ENCODE measurements at places on chromosomes 3 and 15. TPM values are rescaled to one million over a fixed set of nuclear protein-coding genes. Genes with fewer than 3 reads are reported as not detected.

DNA sequence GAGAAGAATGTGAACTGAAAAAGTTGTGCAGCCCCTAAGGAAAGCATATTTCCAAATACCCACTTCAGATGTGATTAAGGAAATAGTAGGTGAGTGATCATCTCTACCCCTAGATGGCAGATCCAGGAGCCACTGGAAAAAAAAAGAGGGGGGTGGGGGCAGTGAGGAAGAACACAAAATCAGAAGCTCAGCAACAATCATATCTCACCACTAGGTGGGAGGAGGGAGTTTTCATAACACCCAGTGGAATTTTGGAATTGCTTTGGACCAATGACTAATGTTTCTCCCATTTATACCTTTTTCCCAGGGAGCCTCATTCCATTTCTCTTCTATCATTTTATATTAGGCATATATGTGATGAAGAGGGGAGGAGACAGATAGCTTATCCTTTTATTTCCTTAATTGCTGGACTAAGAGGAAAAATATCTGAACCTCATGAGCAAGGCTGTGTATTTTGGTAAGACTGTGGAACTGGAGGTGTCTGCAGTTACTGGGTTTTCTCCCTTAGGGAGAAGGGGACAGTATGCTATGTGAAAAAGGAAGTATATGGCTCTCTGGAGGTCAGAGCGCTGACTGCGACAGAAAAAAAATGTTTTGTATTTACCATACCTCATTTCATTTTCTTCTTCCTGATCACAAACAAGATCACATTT is 363.4 kb downstream of the GAP43 start:
- no peak overlapping the region for H3K4me3 ChIP-seq
- no peaks in the 10 kb centered on the region for H3K4me1 ChIP-seq
- no peaks in the 10 kb centered on the region for H3K27me3 ChIP-seq
- no peaks in the 10 kb centered on the region for H3K36me3 ChIP-seq
- H3K27ac ChIP-seq, result no peak overlapping the region
- no peak for DNase-seq

GRCh38 chr15:44713006-44713966 is 2.0 kb downstream of the B2M start:
- H3K27ac ChIP-seq, result peak overlapping the region; percentile 99
- peak overlapping the region; percentile 99 for H3K4me3 ChIP-seq
- no peaks in the 10 kb centered on the region for H3K27me3 ChIP-seq
- no peak for DNase-seq

DNA sequence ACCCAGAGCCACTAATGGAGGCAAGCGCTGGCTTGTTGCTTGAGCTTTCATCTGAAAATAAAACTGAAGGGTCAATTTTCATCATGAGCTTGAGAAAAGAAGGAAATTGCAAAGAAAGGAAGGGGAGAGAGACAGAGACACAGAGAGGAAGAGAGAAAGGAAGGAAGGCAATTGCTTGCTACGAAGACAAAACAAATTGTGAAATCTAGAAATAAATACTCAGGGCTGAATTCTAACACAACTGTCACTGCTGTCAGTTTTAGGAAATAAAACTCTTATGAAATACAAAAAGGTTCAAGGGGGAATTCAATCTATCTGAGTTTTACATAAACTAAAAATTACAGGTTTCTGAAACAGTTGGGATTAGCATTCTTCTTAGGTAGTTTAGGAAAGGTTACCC is 36.7 kb downstream of the FOXP1 start:
- H3K4me3 ChIP-seq, result no peak overlapping the region
- peaks cover 35% of the 10 kb centered on the region for H3K4me1 ChIP-seq
- DNase-seq, result no peak

DNA sequence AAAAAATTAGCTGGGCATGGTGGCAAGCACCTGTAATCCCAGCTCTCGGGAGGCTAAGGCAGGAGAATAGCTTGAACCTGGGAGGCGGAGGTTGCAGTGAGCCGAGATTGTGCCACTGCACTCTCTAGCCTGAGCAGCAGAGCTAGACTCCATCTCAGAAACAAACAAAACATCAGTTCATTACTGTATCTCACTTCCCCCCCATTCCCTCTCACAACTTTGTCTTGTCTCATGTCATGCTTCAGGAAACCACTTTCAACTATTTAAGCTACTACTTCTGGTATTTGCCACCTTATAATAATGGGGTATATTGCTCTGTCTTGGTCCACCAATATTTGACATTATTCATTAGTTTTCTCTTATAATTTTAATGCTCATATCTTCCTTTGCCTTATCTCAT is 26.2 kb downstream of the PIK3CA start:
- no peaks in the 10 kb centered on the region for H3K27me3 ChIP-seq
- H3K27ac ChIP-seq, result no peak overlapping the region
- no peaks in the 10 kb centered on the region for H3K36me3 ChIP-seq
- H3K4me3 ChIP-seq, result no peak overlapping the region
- peaks cover 25% of the 10 kb centered on the region for H3K4me1 ChIP-seq
- no peak for DNase-seq

DNA sequence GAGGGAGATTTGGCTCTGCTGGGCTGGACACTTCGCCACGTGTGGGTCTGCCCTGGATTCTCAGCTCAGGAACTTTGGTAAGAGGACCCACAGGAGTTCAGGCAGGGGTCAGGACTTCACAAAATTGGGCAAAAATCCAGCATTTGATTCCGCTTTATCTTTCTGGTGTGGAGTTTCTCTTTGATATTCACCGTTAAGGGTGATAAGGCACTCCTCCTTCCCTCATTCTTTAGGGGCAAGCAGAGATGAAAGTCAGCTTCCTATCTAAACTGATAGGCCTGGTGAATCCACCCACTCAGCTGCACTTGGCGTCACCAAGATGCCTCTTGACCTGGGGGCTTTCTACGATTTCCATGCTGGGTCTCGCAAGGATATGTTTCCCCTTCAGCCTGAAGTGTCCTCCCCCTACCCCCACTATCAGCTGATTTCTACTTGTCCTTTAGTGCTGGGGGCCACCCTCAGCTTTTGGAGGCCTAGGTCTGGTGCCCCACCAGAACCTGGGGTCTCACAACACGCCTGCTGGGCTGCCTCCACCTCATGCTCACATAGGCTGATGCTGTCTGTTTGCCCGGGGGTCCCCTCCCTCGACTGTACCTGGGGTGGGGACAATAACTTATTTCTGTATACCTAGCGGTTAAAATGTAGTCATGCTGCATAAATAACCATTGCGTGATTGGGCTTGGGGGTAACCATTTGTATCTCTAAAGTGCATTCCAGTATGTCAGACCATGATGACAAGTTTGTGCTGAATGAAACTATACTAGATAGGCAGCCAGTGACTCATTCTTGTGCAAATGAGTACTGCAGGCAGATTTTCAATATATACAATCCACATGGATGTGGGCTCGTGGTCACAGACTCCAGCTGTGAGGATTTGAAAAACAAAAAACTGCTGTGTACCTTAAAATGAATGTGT is 248.3 kb downstream of the ADAMTS17 start:
- no peak overlapping the region for H3K4me3 ChIP-seq
- no peak overlapping the region for H3K27ac ChIP-seq
- no peaks in the 10 kb centered on the region for H3K4me1 ChIP-seq
- H3K27me3 ChIP-seq, result no peaks in the 10 kb centered on the region

DNA sequence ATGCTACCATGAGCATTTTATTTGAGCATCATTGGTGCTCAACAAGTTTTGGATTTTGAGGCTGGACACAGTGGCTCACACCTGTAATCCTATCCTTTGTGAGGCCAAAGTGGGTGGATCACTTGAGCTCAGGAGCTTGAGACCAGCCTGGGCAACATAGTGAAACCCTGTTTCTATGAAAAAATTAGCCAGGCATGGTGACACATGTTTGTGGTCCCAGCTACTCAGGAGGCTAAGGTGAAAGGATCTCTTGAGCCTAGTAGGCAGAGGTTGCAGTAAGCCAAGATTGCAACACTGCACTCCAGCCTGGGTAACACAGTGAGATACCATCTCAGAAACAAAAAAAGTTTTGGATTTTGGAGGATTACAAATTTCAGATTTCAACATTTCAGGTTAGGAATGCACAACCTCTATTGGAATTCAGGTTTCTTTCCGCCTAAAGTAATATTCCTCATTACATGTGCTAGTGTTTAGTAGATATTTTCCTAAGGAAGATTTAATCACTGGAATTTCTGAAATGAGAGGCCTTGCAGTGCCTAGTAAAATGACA is 27.6 kb downstream of the CNOT10 start:
- DNase-seq, result no peak
- H3K36me3 ChIP-seq, result peaks cover 21% of the 10 kb centered on the region
- no peak overlapping the region for H3K27ac ChIP-seq
- H3K4me1 ChIP-seq, result no peaks in the 10 kb centered on the region
- no peak overlapping the region for H3K4me3 ChIP-seq

DNA sequence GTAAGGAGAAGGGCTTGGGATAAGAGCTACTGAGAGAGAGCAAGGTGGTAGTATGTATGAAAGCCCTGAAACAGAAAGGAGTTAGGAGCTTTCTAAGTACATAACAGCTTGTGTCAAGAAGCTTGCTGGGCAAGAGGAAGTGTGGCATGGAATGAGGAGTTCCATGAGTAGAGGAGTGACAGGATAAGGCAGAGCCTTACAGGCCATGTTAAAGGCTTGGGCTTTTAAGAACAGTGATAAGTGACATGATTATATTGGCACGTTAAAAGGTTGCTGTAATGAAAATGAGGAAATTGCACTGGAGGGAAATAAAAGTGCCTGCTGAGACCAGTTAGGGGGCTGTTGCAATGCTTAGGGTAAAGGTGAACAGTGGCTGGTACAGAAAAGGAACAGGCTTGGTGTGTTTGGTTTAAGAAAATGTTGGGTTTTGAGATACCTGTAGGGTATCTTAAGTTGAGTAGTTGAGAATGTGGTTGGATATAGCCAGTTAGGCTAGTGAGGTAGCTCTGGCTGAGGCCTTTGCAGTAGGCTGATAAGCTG is 49.0 kb downstream of the MEF2A start:
- peak overlapping the region; percentile 14 for H3K27ac ChIP-seq
- no peak overlapping the region for H3K4me3 ChIP-seq

GRCh38 chr3:43268636-43269035 is 17.7 kb upstream of the SNRK start:
- H3K4me1 ChIP-seq, result no peaks in the 10 kb centered on the region
- H3K4me3 ChIP-seq, result no peak overlapping the region
- no peak overlapping the region for H3K27ac ChIP-seq
- H3K36me3 ChIP-seq, result no peaks in the 10 kb centered on the region
- no peak for DNase-seq
- no peaks in the 10 kb centered on the region for H3K27me3 ChIP-seq

DNA sequence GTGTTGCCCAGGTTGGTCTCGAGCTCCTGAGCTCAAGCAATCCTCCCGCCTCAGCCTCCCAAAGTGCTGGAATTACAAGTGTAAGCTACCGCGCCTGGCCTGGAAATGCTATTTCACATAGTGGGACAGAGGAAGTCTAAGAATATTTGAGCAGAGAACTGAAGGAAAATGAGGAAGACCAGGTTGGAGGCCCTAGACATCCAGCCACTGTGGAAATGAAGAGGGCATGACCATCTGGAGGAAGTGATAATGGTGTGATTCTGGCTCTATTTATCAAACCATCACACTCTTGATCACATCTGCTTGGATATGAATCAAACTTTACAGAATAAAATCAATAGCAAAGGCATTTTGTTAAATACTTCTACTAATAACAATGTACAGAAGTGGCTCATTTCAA is 65.9 kb upstream of the ARHGEF3 start:
- no peak overlapping the region for H3K4me3 ChIP-seq
- no peaks in the 10 kb centered on the region for H3K27me3 ChIP-seq
- H3K27ac ChIP-seq, result no peak overlapping the region
- DNase-seq, result no peak

DNA sequence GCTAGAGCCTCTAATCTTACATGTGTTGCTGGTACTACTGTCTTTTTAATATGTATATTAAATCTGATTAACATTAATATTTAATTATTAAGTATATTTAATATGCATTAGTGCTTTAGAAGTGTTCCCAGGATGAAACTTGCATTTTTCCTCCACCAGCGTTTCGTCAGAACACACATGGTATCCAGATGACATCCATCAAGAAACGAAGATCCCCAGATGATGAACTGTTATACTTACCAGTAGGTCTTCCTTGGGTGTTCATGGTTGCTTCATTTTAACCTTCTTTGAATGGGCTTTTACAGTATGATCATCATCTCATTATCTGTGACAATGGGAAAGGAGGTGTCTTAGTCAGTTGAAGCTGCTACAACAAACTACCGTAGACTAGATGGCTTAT is 238.0 kb downstream of the TP63 start:
- no peak overlapping the region for H3K4me3 ChIP-seq
- no peak for DNase-seq
- no peak overlapping the region for H3K27ac ChIP-seq
- no peaks in the 10 kb centered on the region for H3K27me3 ChIP-seq

GRCh38 chr15:33551860-33552259 is 241.1 kb downstream of the RYR3 start:
- H3K27me3 ChIP-seq, result no peaks in the 10 kb centered on the region
- no peak overlapping the region for H3K4me3 ChIP-seq
- peaks cover 3% of the 10 kb centered on the region for H3K4me1 ChIP-seq
- H3K36me3 ChIP-seq, result no peaks in the 10 kb centered on the region

Gene HCN4
- not detected for total RNA-seq

Gene ANKRD34C
- total RNA-seq, result not detected

Gene LRTM1
- not detected for total RNA-seq
